ENCODE measurements at places on chromosomes 6 and 20.

- DNase-seq, result no peak
Measured at GRCh38 chr6:19324376-19324775, 512.8 kb upstream of the ID4 start.

DNA sequence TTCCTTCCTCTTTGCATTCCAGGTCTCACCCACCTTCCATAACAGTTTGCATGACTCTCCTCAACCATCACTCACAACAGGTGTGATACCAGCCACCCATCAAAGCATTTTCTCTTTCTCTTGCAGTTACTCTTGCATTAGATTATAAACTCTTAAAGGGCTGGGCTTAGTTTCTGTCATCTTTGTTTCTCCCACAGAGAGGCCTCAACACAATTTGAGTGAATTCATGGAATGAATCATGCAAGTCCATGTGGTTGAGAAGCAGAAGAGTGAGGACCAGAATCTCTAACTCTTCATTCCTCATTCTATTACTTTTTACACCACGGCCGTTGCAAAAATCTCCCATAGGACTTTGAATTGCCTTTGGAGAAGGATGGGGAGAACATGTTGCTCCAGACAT lies 31.4 kb downstream of the OGFRL1 start:
- DNase-seq, result no peak

- DNase-seq, result peak; percentile 62
Measured at GRCh38 chr6:27237089-27237803, 10.3 kb upstream of the PRSS16 start.

DNA sequence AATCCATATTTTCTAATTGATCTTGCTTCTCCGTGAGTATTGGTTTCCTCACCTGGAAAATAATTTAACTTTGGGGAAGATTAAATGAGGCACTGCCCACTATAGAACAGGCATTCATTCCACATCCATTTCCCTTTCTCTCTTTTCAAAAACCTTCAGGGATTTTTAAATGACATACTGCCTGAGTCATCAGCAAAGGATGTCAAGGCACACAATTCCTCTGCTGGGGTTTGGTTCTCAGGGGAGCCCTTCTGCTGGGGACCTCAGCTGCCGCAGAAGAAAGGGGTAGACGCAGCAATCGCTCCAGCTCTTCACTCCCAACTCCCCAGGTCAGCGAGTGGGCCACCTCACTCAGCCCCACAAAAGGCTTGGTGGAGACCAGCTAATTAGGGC lies 90.7 kb upstream of the BACH2 start:
- no peak for DNase-seq

- DNase-seq, result peak; percentile 88
Measured at GRCh38 chr6:137904822-137905617, 38.0 kb downstream of the TNFAIP3 start.

GRCh38 chr20:18031888-18032509 lies 25.7 kb downstream of the OVOL2 start:
- DNase-seq, result no peak

DNA sequence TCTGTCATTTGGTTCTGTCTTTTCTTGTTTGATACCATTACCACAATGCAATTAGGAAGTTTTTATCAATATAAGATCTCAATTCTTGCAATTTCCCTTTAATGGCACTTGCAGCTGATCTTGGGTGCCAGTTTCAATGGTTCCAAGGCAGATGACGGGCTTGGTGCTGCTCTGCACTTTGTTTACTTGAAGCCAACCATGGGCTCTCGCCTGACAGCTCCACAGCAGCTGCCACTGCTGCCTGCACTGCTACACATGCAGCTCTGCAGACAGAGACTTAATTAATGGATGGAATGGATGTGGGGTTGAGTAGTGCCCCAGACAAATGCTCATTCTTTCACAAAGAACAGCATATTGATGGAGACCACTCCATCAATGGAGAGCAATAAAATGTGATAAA lies 1024.3 kb upstream of the EPHA7 start:
- no peak for DNase-seq

DNA sequence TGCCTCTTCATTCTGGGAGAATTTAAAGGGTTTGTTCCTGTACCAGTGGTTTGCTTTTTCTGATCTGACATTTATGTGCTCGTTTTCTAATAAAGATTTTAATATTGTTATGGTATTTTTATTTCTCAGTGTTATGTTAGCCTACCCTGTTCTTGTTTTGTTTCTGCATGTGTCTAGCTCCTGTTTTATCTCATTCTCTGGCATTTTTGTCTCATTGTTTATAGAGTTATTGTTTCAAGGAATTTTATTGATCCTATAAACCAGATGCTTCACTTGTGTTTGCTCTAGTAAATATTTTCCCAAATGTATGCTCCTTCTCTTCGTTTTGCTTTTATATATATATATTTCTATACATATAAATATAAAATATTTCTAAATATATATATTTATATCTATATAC lies 152.8 kb downstream of the PLCB1 start:
- DNase-seq, result no peak

- no peak for DNase-seq
Measured at GRCh38 chr6:167576050-167576741, 250.5 kb upstream of the AFDN start.

- DNase-seq, result peak; percentile 43
Measured at GRCh38 chr6:41463062-41463930, 82.9 kb upstream of the FOXP4 start.

GRCh38 chr6:96927660-96928059 lies 3.1 kb downstream of the KLHL32 start:
- DNase-seq, result no peak

DNA sequence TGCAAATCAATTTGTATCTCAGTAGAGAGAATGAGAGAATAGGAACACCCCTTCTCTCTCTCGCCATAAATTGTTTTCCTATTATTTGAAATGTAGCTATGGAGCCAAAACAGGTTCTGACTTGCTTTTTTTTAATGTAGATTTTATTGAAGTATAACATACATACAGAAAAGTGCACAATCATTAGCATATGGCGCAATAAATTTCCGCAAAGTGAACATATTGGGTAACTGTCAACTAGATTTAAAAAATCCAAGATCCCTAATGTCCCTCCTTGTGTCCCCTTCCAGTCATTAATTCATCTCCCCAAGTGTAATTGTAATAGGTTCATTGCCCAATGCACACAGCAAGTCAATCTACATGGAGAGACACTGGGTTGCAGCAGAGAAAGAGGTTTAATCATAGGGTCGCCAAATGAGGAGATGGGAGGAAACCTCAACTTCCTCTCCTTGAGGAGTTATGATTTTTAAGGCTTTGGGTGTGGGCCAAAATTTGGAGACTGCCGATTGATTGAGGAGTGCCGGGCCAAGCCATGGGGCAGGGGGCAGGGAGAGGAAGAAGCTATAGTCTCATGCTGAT lies 43.3 kb upstream of the TGM3 start:
- no peak for DNase-seq

- no peak for DNase-seq
Measured at GRCh38 chr6:166655713-166656229, 28.7 kb upstream of the RPS6KA2 start.

- DNase-seq, result peak; percentile 31
Measured at GRCh38 chr6:75213112-75213511, 7.3 kb upstream of the COL12A1 start.

DNA sequence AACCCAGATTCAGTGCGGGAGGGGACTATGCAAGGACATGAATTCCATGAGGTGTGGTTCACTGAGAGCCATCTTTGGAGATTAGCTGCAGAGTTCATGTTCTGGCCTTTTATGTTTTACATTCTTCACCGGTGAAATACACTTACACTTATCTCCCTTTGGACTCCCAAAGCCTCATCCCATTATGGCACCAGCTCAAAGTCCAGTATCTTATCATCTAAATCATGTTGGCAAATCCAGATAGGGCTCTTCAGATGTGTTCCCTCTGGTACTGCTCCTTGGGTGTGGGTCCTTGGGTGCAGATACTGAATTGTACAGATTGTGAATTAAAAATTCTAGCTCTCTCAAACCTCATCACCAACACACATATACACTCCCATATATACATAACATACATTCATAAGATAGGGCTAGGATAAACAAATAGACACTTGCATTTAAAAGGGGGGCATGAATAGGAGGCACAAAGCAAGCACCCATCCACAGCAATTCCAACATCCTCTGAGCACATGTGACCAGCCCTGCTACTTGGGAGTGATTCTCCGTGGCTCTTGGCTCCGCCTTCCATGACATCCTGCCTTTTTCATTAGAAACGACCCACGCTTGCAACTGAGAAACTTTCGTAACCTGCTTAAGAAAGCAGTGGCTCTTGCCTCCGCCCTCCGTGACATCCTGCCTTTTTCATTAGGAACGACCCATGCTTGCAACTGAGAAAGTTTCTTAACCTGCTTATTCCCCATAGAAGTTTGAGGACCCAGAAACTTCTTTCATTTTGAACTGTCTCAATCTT lies 53.6 kb upstream of the LRRC1 start:
- no peak for DNase-seq

- peak; percentile 22 for DNase-seq
Measured at GRCh38 chr6:147201885-147202515, 2.2 kb upstream of the STXBP5 start.

GRCh38 chr20:40305303-40305702 lies 383.7 kb downstream of the MAFB start:
- no peak for DNase-seq
